ENCODE measurements at places on chromosomes 6 and 20. TPM values are rescaled to one million over a fixed set of nuclear protein-coding genes. Genes with fewer than 3 reads are reported as not detected.

The MEA1 gene
- total RNA-seq, result 20.5 TPM

The NFATC2 gene
- 64.9 TPM for total RNA-seq

The MLN gene
- total RNA-seq, result not detected

The RAET1E gene
- not detected for total RNA-seq

The SPDEF gene
- 0.15 TPM for total RNA-seq

DNA sequence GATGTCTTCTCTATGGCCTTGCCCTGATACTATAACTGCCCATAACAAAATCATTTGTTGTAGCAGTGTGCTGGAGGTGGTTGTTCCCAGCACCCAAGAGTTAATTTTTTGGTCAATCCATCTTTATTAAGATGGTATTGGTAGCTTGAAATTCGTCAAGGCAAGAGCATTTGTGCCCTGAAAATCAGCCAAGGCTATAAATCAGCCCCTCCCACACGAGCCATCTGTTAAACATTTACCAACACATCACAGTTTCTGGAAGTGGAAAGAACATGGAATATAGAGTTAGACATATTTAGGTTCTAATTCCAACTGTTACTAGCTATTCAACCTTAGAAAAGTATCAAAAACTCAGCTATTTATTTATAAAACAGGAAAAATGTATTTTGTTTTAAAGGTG, 888.4 kb upstream of the GJE1 start:
- DNase-seq, result no peak

DNA sequence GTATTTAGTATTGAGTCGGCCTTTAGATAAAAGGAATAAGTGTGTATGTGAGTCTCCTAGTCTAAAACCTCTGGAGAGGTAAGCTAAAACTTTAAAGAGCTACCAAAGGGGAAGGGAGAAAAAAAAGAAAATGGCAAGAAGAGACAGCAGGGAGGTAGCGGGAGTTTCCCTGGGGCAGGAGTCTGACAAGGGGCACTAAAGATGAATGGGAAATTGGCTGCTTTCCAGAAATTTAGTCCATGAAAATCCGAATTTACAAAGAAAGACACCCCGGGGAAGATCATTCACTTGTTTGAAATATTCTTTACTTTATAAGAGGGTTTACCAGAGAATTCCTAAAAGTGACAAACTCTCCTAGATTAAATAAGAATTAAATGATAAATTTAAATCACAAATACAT, 19.3 kb downstream of the RMND1 start:
- DNase-seq, result no peak

DNA sequence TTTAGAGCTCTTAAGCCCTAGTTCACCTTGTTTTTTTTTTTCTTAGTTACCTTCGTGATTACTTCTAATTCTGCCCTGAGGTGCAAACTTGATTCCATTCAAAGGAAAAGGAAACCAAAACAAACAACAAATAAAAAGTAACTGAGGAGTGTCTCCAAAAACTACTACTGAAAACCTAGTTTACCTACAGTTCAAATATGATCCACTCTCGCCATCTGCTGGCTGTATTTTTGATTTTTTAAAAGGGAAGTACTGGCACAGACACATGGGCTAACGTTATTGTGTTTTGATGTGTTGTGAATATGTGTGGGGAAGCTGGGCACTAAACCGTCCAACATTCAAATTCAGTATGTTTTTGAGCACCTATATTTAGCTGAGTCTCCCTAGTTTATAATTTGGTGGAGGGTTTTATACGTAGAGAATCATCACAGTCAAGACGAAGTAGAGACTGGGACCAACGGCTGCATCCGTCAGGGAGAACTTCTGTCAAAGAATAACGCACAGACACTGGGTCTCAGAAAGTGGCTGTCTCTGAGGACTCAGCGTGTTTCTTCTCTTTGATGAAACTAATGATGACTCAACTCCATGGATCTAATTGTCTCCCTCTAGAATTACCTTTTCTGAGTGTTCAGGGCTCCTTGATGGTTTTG, 373.5 kb upstream of the BTBD3 start:
- DNase-seq, result no peak

GRCh38 chr6:143400258-143401067, 50.0 kb downstream of the ADAT2 start:
- DNase-seq, result no peak

- DNase-seq, result no peak
Measured at GRCh38 chr6:1405221-1405620, 15.8 kb downstream of the FOXF2 start.

DNA sequence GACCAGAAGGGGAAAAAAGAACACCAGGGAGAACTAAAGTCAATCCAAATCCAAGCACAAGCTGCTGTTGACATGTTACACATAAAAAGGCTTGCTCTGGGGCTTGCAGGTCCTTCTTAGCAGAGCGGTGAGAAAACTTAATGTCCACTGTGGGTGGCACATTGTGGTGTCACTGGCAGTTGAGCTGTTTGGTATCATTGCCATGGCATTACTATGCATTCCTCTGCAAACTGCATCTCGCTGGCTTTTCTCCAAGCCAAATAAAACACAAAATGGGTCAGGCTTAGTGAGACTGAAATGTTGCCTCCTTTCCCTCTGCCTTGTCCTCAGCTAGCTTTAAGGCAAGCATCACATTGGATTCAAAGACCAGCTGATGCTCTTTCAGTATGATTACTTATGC, 40.9 kb downstream of the LY86 start:
- no peak for DNase-seq

- no peak for DNase-seq
Measured at GRCh38 chr6:133240511-133241085, 559 bp upstream of the EYA4 start.

- DNase-seq, result no peak
Measured at GRCh38 chr6:36319436-36319762, 17.3 kb downstream of the BNIP5 start.

DNA sequence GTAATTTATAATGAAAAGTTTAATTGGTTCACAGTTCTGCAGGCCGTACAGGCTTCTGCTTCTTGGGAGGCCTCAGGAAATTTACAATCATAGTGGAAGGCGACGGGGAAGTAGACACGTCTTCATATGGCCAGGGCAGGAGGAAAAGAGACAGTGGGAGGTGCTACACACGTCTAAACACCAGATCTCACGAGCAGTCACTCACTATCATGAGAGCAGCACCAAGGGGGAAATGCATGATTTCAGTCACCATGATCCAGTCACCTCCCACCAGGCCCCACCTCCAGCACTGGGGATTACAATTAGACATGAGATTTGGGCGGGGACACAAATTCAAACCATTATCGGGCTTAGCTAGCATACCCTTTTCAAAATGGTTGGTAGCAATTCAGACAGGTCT, 41.2 kb downstream of the EIF2S2 start:
- no peak for DNase-seq

GRCh38 chr6:82257088-82257774, 9.7 kb upstream of the IBTK start:
- no peak for DNase-seq

- DNase-seq, result no peak
Measured at GRCh38 chr20:50932691-50933280, 1.5 kb upstream of the ADNP start.

DNA sequence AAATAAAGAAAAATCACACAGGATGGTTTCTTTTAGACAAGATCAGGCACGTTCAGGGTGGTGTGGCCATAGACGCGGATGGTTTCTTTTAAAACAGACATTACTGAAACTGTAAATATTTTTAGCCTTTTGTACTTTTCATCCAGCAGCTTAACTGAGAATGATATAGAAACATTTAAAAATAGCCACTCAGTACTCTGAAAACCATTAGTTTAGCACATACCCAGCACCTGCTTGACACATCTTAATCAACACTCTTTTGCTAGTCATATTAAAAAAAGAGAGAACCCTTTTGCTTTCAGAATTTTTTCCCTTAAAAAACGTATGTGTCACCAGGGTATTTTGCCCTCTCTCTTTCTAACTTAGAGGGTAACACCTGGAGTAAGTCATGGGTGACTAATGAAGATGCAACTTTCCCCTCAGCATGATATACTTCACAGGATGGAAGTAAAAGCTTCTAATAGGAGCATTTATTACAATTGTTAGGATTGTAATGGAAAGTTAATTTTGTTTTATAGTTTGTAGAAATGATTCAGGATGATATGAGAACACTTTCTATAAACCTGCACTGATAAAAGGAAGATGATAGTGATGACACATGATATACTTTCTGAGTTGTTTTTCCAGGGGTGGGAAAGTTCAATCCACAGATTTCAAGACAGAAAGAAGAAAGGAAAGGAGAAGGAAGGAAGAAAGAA, 45.2 kb downstream of the BACH2 start:
- no peak for DNase-seq

DNA sequence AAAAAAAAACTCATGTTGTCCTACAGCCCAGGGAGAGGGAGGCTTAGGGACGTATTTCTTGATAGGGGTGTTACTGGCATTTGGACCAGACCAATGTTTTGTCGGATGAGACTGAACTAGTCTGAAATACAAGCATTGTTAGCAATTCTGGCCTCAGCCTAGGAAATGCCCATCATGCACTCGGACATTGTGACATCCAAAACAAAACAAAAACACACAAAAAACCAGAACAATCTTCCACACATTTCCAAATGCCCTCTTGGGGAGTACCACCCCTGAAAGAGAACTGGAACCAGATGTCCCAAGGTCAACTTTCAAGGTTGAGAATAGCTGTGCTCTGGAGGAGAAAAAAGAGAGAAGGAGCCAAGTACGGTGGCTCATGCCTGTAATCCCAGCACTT, 299.1 kb upstream of the JARID2 start:
- no peak for DNase-seq

DNA sequence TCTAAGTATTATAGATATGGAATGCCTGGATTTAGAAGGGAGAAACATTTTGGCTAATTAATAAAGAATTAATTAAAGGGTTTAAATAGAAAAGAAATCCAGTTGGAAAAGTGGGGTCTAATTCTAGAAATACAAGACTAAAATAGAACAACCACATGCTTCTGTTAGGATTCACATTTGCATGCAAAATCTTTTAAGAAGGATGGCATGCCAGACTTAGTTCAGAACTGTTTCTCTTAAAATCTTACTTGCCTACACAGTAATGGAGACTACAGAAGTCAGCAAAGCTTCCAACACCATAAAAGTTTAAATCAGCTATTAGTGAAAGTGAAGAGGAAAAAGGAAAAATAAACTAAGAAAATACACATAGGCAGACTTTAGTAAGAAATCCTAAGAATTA, 32.7 kb upstream of the KATNA1 start:
- DNase-seq, result no peak

DNA sequence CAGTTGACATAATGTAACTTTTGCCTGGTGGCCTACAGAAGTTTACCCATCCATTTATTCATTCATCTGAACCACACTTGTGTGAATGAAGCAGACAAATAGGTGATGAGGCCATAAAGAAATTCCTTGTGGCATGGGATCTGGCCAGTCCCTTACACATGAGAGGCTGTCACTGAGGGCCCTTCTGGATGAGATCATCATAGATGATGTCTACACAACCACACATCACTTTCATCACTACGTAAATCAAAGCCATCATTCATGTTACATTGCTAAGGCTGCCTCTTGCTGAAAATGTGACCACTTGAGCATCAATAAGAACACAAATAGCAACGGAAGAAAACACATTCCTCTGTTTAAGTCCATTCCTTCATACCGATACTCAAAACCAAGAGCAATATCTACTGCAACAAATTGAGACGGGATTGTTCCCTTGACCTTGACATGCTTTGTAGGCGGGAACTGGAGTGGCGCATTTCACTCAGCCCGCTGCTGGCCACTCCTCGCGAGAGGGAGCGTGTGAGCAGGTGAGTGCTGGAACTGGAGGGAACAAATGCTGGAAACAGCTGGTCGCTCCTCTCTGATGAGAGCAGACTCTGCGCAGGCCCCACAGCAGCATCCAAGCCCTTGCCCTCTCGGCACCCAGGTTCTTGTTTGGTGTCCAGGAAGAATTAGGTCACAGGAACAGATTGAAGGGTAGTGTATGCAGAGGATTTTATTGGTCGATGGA, 49.3 kb downstream of the FAM50B start:
- no peak for DNase-seq
